ENCODE measurements at places on chromosomes 5 and 9. TPM values are rescaled to one million over a fixed set of nuclear protein-coding genes. Genes with fewer than 3 reads are reported as not detected.

DNA sequence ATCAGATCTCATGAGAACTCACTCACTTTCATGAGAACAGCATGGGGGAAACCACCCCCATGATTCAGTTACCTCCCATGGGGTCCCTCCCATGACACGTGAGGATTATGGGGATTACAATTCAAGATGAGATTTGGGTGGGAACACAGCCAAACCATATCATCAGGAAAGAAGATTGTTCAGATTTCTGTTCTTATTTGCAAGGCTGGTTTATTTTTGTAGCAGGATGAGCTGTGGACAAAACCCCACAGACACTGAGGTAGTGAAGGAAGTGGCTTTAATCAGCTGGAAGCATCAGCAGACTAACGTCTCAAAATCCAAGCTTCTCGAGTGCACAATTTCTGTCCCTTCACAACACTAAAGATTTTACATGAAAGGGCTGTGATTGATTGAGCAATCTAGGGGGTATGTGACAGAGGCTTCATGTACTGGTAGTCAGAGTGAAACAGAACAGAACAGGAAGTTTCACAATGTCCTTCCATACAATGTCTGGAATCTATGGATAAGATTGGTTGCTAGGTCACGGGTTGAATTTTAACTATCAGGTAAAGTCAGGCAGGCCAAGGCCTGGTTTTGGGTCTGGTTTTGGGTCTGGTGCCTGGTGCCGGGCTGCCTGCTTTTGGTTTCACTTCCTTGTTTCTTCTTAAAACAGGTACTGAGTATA is 91.3 kb upstream of the ZNF366 start:
- H3K27ac ChIP-seq, result peak overlapping the region; percentile 62
- peaks cover 20% of the 10 kb centered on the region for H3K4me1 ChIP-seq
- H3K27me3 ChIP-seq, result no peaks in the 10 kb centered on the region
- no peaks in the 10 kb centered on the region for H3K36me3 ChIP-seq
- H3K4me3 ChIP-seq, result no peak overlapping the region

GRCh38 chr5:153147891-153148623 is 342.4 kb upstream of the GRIA1 start:
- DNase-seq, result no peak
- no peaks in the 10 kb centered on the region for H3K36me3 ChIP-seq
- H3K4me3 ChIP-seq, result no peak overlapping the region

- H3K36me3 ChIP-seq, result peaks cover 20% of the 10 kb centered on the region
- H3K27me3 ChIP-seq, result peaks cover 5% of the 10 kb centered on the region
- peak overlapping the region; percentile 75 for H3K4me3 ChIP-seq
- DNase-seq, result peak; percentile 86
Measured at GRCh38 chr9:127917603-127918002, 762 bp upstream of the ST6GALNAC4 start.

SPATA31D4 gene
- total RNA-seq, result not detected

- H3K27me3 ChIP-seq, result no peaks in the 10 kb centered on the region
- no peak overlapping the region for H3K4me3 ChIP-seq
Measured at GRCh38 chr5:77935506-77936364, 159.6 kb upstream of the TBCA start.

SPINK4 gene
- not detected for total RNA-seq

MED27 gene
- total RNA-seq, result 15.9 TPM

DNA sequence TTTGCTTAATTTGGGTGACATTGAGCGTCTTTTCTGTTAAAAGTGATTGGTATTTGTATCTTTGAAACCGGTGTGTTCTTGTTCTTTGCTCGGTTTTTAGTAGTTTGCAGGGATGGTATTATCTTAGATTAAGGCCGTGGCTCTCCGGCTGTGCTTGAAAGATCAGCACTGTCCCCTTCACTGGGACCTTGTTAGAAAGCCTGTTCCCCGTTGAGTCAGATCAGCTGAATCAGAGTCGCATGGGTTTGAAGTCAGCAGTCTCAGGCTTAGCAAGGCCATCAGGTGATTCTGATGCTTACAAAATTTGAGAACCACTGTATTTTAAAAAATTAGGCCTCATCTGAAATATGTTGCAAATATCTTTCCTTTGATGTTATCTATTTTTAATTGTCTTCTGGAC is 5.0 kb downstream of the DIRAS2 start:
- H3K4me1 ChIP-seq, result peaks cover 6% of the 10 kb centered on the region
- no peaks in the 10 kb centered on the region for H3K36me3 ChIP-seq
- no peak for DNase-seq
- peaks cover 22% of the 10 kb centered on the region for H3K27me3 ChIP-seq
- no peak overlapping the region for H3K4me3 ChIP-seq
- no peak overlapping the region for H3K27ac ChIP-seq

NPR2 gene
- 7.1 TPM for total RNA-seq

DNA sequence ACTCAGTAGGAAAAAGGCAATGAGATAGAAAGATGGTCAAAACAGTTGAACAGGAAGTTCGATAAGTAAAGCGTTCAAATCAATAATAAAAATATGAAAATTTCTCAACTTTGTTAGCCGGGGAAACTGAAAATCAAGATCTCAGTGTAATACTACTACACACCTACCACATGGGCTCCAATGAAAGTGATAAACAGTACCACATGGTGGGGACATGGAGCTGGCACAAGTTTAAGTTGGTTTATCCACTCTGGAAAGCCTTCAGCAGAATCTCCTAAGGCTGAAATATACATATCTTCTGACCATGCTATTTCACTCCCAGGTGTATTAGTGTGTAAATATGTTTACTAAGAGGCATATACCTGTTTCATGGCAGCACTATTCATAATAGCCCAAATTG is 126.8 kb downstream of the NXNL2 start:
- DNase-seq, result no peak
- no peak overlapping the region for H3K27ac ChIP-seq
- H3K27me3 ChIP-seq, result no peaks in the 10 kb centered on the region
- H3K4me3 ChIP-seq, result no peak overlapping the region
- H3K4me1 ChIP-seq, result no peaks in the 10 kb centered on the region

- H3K27me3 ChIP-seq, result no peaks in the 10 kb centered on the region
- DNase-seq, result no peak
- peaks cover 34% of the 10 kb centered on the region for H3K4me1 ChIP-seq
- no peak overlapping the region for H3K4me3 ChIP-seq
Measured at GRCh38 chr5:173823721-173824567, 64.2 kb upstream of the CPEB4 start.

- H3K36me3 ChIP-seq, result no peaks in the 10 kb centered on the region
- no peak for DNase-seq
- no peak overlapping the region for H3K4me3 ChIP-seq
- no peaks in the 10 kb centered on the region for H3K27me3 ChIP-seq
- H3K4me1 ChIP-seq, result peaks cover 4% of the 10 kb centered on the region
Measured at GRCh38 chr9:99513441-99514112, 291.5 kb downstream of the SEC61B start.

GRCh38 chr5:38538161-38538560 is 18.3 kb downstream of the LIFR start:
- H3K4me1 ChIP-seq, result peaks cover 32% of the 10 kb centered on the region
- no peak overlapping the region for H3K27ac ChIP-seq

DNA sequence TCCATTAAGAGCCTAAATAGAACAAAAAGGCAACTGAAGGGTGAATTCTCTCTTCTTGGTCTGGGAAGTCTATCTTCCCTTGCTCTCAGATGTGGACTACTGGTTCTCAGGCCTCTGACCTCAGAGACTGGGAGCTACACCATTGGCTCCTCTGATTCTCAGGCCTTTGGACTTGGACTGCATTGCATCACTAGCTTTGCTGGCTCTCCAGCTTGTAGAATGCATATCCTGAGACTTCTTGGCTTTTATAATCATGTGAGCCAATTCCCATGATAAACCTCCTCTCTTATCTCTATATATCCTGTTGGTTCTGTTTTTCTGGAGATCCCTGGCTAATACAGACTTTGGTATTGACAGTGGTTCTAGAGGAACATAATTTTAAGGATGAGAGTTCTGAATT is 89.8 kb downstream of the PSAT1 start:
- DNase-seq, result no peak
- no peaks in the 10 kb centered on the region for H3K27me3 ChIP-seq
- H3K36me3 ChIP-seq, result no peaks in the 10 kb centered on the region
- H3K4me3 ChIP-seq, result no peak overlapping the region
- no peak overlapping the region for H3K27ac ChIP-seq
- H3K4me1 ChIP-seq, result no peaks in the 10 kb centered on the region

- no peak overlapping the region for H3K27ac ChIP-seq
- peaks cover 9% of the 10 kb centered on the region for H3K4me1 ChIP-seq
- DNase-seq, result no peak
- H3K4me3 ChIP-seq, result no peak overlapping the region
Measured at GRCh38 chr5:56900858-56901578, 8.4 kb upstream of the SETD9 start.

Measured in spleen (tissue), 13 donors.